Umbilical cord (tissue), 2 donors: ENCODE measurements at places on chromosomes 1 and 21. TPM values are rescaled to one million over a fixed set of nuclear protein-coding genes. Genes with fewer than 3 reads are reported as not detected.
A peak's percentile ranks its signal among the peaks of the same experiment; 100 is the strongest.

DNA sequence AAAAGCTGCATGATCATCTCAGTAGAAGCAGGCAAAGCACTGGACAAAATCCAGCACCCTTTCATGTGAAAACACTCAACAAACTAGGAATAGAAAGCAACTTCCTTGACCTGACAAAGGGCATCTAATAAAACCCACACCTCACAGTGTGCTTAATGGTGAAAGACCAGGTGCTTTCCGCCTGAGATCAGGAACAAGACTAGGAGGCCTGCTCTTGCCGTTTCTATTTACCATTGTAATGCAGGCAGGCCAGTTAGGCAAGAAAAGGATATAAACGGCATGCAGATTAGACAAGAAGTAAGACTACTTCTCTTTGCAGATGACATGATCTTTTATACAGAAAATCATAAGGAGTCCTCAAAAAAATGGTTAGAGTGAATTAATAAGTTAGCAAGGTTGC, 37.2 kb downstream of the SLC37A1 start:
- peak; percentile 47 for DNase-seq

FCGR3A gene
- total RNA-seq, result 26.2 TPM

FAM76A gene
- total RNA-seq, result 24.3 TPM

COA7 gene
- total RNA-seq, result 9.4 TPM

DNA sequence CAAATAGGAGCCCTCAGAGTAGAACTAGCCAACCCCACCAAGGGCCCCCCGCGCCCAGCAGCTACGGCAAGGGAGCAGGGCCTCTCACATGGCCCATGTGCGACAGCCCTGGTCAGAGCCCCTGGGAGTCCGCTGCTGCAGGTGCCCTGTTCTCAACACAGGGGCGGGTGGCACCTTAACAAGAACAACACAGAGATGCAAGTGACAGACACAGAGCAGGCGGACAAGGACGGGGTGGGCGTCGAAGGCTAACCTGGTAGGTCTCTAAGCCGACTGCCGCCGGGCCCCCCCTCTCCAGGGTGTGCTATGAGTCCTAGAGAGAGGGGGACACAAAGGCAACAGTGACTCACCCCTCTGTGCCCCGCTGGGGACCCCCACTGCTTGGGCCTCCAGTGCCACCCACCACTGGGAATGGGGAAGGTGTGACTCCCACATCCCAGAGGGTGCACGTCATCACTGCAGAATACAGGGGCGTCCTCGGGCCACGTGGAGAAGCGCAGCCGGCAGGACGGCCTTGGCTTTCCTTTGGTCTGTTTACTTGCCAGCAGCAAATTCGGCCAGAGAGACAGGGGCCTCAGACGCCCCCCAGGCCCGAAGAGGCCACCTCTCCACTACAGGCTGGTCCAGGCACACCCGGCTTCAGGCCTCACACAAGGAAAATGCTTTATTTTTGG, 44.8 kb downstream of the PRDM15 start:
- DNase-seq, result no peak

KANK4 gene
- total RNA-seq, result 16.1 TPM

DNA sequence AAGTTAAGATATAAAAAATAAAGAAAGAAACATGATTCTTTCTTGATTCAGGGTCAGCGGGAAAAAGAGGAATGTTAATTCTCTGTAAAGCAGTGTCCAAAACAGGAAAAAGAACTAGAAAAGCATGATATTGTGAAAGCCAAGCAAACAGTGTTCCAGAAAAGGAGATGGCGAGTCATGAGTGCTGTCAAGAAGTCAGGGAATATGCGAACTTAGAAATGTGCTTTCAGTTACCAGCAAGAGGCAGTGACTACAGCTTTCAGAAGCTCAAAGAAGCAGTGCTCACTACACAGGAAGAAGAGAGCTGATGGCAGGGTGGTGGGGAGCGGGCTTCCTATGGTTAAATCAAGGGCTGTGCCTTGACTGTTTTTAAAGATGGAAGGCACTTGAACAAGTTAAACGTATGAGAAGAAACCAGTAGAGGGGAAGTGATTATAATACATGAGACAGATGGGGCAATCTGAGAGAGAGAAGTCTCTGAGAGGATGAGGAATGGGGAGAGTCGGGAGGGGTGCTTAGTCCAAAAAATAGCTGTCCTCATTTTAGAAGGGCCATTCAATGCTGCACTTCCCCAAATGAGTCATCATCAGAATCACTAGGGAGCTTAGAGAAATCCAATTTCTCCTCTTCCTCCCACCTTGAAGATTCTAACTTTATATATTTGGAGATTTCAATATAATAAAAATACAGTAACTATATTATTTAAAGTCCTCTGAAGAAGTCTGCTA, 90.4 kb downstream of the KCNK1 start:
- DNase-seq, result peak; percentile 39

- no peak for DNase-seq
These were observed 87.5 kb downstream of the ATP5PO start for GRCh38 chr21:33828083-33828482.

- DNase-seq, result no peak
These were observed 723.2 kb upstream of the CXADR start for GRCh38 chr21:16789636-16790035.

DNA sequence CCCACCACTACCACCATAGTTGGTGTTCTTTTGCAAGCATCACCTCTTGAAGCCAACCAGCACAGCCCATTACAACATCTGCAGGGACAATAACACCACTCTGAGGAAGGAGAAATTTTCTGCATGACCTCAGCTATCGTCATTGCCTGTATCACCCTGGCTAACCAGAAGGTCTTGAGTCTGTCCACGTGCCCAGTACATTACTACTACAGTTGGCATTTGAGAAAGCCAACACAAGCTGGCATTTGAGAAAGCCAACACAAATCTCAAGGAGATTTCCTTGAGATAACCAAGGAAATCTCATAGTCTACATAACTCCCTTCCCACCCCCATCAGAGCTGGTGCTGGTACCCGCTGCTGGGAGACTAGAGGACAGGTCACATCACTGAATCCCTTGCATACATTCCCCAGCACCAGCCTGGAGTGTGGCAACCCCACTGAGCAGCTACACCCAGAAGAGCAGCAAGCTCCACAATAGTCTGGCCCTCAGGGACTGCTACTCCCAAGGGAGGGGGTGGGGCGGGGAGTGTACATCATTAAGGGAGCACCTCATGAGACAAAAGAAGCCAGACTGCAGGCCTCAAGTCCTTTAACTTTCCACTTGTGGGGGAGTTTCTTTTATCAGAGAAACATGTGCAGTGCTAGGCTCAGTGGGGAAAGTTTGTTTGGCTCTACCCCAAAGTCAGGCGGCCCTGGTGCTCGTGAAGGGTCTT, 46.0 kb upstream of the GUCA2A start:
- no peak for DNase-seq

TCP10L gene
- total RNA-seq, result not detected

GRCh38 chr1:58434607-58435006, 111.9 kb downstream of the OMA1 start:
- no peak for DNase-seq

IPP gene
- total RNA-seq, result 15.2 TPM

GRCh38 chr1:44696789-44697345, 22.4 kb downstream of the ARMH1 start:
- DNase-seq, result no peak

- no peak for DNase-seq
These were observed 72.2 kb upstream of the C1orf87 start for GRCh38 chr1:60145771-60146170.
